Activated CD4-positive, alpha-beta T cell treated with anti-CD3 and anti-CD28 coated beads, Interleukin-2, amount 10 ng/mL, durations not matched to agents 24 days and 14 days (primary cell): ENCODE measurements at places on chromosomes 12 and 14.

GRCh38 chr12:2192231-2192630 lies 139.4 kb downstream of the CACNA1C start:
- no peak for DNase-seq

GRCh38 chr12:109393437-109394345 lies 46.0 kb downstream of the MYO1H start:
- DNase-seq: peak; percentile 81

- no peak for DNase-seq
Observed at GRCh38 chr14:67424539-67424938, 12.6 kb upstream of the PLEK2 start.

DNA sequence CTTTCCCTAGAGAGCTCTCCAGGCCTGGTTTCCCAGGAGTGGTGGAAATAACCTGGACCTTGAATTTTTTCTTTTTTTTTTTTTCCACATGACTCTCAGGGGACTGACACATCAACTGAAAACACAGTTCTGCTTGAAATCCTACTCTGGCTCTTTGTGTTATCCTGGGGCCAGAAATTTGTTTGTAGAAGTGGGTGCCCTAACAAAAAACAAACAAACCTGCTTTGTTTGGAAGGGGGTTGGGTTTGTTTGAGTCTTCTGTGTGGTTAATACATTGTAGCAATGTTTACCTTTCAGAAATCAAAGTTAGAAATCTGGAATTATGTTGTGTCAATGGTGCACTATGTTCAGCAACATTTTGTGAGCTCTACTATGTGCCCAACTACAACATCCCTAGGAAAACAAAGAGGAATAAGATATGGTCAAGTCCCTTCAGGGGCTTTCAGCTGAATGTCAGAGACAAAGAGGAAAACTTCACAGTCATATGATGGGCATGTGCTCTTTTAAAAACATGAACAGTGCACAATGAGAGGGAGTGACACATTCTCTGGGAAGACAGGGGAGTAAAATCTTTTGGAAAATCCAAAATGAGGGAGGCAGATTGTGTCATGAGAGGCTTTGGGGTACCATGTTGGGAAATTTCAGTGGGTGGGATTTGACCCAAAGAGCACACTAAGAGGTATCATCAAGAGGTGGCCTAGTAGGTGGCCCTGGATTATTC lies 1.5 kb upstream of the IGF1 start:
- DNase-seq: no peak

GRCh38 chr14:91727121-91727520 lies 4.8 kb downstream of the CATSPERB start:
- no peak for DNase-seq

GRCh38 chr12:29226616-29227015 lies 77.5 kb downstream of the FAR2 start:
- DNase-seq: no peak

- no peak for DNase-seq
Observed at GRCh38 chr14:54343272-54344121, 53.3 kb upstream of the CDKN3 start.

- DNase-seq: peak; percentile 61
Observed at GRCh38 chr12:91778091-91778832, 367.4 kb downstream of the BTG1 start.

- no peak for DNase-seq
Observed at GRCh38 chr12:102096855-102097254, 23.1 kb downstream of the NUP37 start.

DNA sequence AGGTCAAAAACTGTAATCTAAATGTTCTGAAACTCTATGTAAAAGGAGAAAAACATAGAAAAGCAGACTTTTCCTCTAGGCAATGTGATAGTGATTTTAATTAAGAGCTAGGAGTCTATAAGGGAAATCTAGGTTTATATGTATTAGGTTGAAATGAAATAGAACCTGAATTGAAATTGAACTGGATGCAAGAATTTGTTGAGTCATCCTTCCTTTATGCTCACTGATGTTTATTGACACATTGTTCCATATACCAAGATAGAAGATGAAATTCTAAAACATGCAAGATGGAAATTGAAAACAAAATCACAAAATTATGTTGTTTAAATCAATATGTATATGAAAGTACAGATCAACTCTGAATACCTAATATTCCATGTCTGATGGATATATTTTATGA lies 170.4 kb upstream of the FLRT2 start:
- DNase-seq: no peak

- DNase-seq: no peak
Observed at GRCh38 chr12:127270193-127270592, 996.8 kb upstream of the TMEM132C start.

GRCh38 chr14:59116984-59117415 lies 71.5 kb upstream of the DAAM1 start:
- no peak for DNase-seq

DNA sequence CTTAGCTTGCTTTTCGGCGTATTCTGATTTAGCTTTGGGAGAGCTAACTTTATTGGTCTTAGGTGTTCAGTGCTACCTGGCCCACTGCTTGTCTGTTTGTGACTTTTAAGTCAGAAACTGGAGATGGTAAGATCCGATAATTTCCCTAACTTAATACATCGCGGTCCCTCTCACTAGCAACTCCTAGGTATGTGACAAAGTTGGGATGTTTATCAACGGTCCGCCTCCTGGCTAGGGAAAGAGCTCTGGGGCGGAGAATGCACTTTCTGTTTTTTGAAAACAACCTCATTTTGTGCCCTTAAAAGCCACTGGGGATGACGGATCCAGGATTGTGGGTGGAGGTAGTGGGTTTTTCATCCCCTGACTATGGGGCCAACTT lies 1.2 kb downstream of the CDKN1B start:
- peak; percentile 78 for DNase-seq

DNA sequence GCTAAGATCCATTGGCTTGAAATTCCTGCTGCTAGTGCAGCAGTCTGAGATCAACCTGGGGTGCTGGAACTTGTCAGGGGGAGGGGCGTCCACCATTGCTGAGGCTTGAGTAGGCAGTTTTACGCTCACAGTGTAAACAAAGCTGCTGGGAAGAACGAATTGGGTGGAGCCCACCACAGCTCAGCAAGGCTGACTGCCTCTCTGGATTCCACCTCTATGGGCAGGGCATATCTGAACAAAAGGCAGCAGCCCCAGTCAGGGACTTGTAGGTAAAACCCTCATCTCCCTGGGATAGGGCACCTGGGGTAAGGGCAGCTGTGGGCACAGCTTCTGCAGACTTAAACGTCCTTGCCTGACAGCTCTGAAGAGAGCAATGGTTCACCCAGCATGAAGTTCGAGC lies 191.7 kb downstream of the ALG10B start:
- no peak for DNase-seq

GRCh38 chr14:42014301-42014700 lies 407.6 kb downstream of the LRFN5 start:
- no peak for DNase-seq

DNA sequence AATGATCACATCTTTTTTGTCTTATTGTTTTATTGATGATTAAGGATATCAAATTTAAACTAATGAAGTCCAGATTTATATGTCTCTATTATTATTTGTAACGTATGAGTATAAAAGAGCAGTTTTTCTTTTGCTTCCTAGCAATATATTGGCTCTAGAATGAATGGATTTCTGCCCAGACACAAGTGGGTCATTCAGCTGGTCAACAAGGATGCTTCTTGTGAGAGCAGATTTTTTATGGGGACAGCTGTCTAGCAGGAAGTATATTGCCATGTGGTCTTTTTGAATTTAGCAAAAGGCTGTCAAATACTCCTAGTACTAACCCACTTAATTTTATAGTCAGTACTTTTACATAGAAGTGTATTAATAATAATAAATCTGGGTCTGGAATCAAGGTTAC lies 1071.1 kb upstream of the FLRT2 start:
- DNase-seq: no peak

GRCh38 chr12:113587720-113588119 lies 116.0 kb upstream of the LHX5 start:
- no peak for DNase-seq

DNA sequence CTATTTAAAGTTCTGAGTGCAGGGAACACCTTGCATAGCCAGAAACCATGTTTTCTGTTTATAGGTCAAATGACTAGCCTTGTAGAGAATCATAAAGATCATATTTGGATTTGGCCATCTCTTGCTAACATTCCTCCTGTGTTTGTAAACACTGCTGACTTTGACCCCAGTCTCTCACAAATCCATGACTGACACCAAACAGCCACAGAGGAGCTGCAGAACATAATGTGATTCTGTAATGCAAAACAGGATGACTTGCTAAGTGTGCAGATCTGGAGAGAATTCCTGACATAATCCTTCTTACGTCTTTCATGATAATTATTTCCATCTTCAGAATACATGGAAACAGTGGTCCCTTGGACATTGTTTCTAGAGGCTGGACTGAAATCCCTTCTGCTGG lies 211.8 kb downstream of the BMP4 start:
- DNase-seq: no peak

- no peak for DNase-seq
Observed at GRCh38 chr14:103702497-103703432, 12.5 kb downstream of the XRCC3 start.

GRCh38 chr12:90337018-90337417 lies 618.0 kb downstream of the CCER1 start:
- DNase-seq: no peak

DNA sequence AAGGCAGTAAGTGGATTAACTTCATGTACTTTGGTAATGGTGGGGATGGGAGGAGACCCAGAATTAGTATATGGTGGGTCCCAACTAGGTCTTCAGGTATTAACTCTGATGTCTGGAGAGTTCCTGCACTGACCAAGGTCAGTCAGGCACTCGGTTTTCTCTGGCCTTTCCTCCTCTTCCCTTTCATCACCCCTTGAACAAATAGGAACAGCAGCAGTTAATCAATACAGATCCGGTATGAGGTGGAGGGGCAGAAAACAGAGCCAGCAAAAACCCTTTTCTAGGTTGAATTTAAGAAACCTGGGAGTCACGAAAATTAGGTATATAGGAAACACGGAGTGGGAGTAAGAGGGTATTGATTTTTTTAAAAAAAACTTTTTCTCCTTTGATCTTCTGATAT lies 4.0 kb downstream of the PFKM start:
- DNase-seq: no peak

- no peak for DNase-seq
Observed at GRCh38 chr12:67919406-67919805, 69.8 kb upstream of the IFNG-AS1 start.

DNA sequence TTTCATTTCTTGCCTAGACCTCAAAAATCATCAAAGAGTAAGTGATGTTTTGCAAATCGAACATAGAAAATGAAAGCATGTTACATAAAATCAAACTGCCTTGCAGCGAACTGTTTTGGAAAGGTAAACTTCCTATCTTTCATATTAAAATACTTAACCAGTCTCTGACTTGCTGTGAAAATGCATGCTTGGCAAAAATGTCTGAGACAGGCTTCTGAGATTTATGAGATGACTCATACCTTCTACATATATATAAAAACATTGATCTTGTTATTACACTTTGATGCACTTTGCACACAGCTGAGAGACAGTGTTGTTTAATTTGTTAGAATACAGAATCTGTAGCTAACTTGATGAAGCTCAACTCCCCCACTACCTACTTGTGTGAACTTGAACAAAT lies 179.1 kb downstream of the KITLG start:
- DNase-seq: no peak

GRCh38 chr14:41663473-41663850 lies 56.8 kb downstream of the LRFN5 start:
- DNase-seq: no peak

DNA sequence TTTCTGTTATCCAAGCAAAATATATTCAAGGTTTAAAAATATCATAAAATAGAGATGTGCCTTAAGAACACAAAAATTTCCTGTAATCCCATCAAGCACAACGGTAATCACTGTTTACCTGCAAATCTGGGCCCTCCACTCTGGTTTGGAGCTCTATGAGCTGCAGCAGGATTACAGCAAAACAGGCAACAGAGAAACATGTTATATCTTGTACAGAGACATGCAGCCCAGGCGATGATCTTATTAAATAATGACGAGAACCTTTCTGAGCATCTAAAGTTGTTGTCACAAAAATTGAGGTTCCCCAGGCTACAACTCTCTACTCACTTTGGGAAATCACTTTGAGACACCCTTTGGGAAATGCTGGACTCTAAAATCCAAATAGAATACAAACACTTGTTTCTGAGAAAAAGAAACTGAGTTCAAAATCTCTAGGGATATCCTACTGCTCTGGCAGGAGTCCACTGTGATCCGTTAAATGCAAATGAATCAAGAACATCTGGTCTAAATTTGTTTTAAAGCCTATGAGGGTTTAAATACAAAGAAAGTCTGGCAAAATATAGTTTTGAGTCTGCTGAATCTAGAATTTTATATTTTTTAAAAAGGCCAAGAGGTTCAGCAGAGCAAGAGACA lies 36.3 kb downstream of the STON2 start:
- no peak for DNase-seq

DNA sequence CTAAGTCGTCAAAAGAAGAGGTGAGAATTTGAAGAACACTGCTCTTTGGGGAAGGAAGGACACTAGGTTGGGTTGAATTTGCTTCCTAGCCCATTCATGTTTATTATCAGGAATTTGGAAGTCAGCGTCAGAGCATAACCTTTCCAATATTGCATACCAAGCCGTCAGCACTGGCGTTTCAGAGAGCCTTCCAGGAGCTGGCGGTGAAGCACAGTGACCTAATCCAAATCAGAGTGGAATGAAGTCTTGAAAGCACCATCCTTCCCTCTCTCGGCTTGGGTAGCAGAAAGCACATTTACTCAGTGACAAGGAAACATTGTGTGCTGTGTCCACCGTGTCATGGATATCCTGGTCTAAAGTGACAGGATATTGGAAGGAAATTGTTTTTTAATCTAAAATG lies 240.3 kb upstream of the PELI2 start:
- DNase-seq: no peak

- peak; percentile 85 for DNase-seq
Observed at GRCh38 chr14:70660967-70661893, 19.5 kb downstream of the TTC9 start.
